ENCODE measurements at places on chromosomes 2 and 18.
A peak's percentile ranks its signal among the peaks of the same experiment; 100 is the strongest.

DNA sequence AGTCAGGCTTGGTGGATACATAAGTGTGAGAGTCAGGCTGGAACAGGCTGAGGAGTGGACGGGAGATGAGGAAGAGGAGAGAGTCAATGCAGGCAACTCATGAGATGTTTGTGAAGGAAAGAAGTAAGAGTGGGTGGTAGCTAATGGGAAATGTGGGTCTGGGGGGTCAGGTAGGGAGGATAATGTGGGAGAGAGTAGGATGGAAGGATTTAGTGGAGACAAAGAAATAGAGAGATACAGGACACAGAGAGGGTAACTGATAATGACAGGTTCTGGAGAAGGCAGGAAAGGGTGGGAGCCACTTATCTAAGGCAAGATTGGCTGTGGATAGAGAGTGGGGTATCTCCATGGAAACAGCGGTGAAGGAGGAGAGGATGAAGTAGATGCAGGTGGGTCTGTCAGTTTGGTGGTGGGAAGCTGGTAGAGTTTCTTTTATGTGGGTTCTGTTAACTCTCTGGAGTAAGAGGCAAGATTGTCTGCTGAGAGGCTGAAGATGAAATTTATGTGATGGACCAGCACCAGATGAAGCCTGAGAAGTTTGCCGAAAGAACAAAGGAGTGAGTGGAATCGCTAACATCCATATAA lies 190.6 kb upstream of the SPRED2 start:
- DNase-seq, result no peak

- no peak for DNase-seq
Observed at GRCh38 chr18:48982266-48982665, 31.5 kb upstream of the SMAD7 start.

GRCh38 chr18:3092727-3093126 lies 79.8 kb upstream of the LPIN2 start:
- DNase-seq, result no peak

- no peak for DNase-seq
Observed at GRCh38 chr2:163121483-163121882, 282.9 kb upstream of the KCNH7 start.

DNA sequence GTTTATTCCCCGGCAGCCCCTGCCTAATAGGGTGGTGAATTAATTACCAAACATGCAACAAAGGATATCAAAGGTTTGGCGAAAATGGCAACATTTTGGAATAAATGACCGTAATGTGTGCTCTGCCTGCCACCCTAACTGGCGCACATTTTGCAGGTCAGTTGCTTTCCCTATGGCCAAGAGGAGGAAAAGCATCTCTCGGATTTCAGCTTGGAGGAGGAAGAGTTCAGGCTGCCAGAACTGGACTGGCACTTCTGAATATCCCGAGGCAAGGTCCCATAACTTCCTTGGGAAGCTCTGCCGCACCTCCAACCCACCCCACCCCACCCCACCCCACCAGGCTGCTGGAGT lies 37.1 kb downstream of the SLC25A52 start:
- DNase-seq, result no peak

DNA sequence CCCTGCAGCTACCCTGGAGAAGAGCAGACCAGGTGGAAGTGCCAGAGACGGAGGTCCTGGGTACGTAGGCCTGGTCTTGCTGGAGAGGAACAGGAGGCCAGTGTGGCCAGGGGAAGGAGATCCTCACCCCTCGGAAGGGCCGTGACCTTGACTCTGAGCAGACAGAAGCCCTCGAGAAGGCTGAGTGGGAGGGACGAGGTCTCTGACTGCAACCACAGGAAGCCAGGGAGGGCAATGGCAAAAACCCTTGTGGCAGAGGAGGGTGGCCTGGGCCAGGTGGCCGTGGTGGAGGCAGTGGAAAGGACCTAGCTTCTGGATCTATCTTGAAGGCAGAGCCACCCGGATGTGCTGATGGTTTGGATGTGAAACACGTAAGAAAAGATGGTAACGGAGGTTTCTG lies 28.1 kb downstream of the THAP4 start:
- no peak for DNase-seq

DNA sequence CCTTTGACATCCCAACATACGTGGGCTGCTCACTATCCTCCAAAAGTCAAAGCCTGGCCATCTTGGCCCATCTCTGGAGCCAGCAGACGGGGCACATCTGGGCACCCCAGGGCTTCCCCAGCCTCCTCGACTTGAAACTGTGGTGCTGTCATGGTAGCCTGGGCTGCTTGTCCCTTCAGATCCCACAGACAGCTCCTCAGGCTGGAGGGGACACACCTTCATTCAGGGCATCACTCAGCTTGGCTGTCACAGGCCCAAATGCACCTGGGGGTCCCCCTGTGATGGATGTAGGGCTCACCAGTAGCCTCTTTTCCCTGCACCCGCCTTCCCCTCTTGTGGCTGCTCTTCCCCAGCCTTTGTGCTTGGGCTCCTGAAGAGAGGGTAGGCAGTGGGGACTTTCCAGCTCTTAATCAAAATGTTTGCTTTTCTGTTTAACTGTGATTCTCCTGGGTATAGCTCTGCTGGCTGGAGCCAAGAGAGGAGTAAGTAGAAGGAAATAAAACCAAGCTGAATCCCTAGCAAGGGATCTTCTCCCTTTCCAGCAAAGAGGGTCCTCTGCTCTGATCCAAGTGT lies 92.3 kb downstream of the GYPC start:
- no peak for DNase-seq

DNA sequence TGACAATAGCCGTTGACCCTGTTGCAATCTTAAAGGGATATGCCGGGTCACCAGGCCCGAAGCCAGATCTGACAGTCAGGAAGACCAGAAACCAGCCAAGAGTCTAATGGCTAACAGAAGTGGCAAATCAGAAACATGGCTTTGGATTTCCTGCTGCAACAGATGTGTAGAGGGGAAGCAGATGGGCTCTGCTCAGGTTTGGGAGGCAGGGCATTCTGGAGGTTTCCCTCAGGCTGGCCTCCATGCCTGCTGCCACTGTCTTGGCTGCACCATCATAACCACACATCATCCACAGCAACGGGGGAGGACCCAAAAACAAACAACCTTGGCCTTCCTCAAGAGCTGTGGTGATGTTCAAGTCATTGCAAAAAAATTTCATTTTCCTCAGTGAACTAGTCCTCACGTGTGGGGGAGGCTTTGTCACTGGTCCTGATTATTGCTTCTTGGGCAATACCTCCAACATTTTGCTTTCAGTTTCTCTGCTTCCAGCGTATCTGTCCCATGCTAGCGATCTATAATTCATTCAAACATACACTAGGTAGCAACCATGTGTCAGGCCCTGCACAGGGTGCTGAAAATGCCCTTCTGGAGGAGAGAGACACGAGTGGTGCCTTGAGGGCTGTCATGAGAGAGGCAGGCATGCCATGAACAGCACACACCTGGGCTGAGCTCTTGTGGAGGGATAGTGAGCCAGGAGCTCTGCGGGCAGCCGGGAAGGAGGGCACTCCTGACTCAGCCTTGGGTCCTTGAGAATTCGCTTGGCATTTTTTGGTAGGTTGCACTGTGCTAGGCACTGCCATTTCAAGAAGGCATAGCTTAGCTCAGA lies 48.2 kb upstream of the LGALSL start:
- no peak for DNase-seq

- DNase-seq, result no peak
Observed at GRCh38 chr18:9130806-9131205, 5.8 kb upstream of the ANKRD12 start.

GRCh38 chr18:34730774-34731173 lies 20.7 kb downstream of the DTNA start:
- no peak for DNase-seq

DNA sequence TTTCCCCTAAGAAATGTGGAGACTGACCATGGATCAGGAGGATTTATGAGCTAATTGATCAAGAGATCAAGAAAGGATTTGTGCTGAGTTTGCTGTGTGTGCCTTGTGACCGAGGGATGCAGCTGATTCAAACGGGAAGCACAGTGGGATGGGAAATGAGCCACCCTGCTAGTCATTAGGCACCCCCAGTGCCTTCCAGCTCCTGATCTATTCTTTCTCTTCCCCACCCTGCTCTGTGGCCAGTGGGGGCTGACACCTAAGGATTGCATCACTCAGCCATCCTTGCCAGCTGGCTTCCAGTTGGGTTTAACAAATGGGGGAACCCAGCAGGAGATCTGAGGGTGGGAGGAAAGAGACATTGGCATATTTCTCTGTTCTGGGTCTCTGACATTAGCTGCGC lies 132.2 kb upstream of the CXCR4 start:
- DNase-seq, result no peak

DNA sequence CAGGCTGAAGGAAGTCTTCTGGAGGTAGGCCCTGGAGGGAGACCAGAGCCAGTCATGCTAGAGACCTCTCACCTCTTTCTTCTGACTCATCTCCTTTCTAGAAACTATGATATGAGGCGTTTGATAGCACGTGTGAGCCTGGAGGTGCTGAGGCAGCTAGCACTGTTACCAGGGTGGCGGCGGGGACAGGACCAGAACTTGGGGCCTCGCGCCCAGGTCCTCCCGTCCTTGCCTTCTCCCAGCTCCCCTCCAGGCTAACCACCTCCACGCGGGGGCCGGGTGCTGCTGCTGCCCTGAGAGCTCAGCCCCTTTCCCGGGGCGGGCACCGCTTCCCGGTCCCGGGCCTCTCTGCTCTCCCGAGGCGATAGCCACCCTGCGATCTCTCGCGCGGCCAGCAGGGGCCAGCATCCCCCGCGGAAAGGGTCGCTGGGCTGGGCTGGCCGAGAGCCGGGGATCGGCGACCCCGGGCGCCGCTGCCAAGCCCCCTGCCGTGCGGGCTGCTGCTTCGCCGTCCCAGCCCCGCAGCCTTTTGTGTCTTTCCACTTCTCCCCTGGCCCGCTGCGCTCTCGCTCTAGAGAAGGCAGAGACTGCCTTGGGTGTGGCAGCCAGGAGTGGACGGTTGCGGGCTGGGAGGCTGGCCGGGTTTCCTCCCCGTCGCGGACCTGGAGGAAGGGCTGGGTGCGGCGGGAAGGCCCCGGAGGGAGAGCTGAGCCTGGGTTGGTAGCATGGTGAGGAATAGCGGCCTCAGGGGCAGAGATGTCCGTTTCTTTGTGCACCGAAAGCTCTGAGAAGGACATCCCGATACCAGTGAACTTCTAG lies 49.1 kb downstream of the TMEM17 start:
- DNase-seq, result peak; percentile 63

GRCh38 chr2:14654835-14655282 lies 22.3 kb downstream of the LRATD1 start:
- DNase-seq, result no peak

GRCh38 chr2:128613876-128614275 lies 295.2 kb upstream of the HS6ST1 start:
- no peak for DNase-seq

DNA sequence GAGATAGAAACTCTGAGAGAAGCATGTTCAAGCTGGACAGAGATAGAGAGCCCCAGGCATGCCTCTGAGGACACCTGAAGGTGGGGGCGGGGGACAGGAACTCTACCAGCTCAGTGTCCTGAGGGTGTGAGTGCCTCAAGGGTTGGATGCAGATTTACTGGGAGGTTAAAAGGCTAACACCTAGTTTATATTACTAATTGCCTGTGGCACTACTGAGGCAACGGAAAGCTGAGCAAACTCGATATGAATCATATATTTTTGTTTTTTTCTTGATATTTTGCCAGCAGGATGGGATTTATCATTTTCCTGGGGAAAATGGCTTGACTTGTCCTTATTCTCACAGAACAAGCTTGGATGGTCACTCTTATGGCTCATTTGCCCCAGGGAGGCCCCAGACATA lies 319.5 kb downstream of the ALK start:
- no peak for DNase-seq

GRCh38 chr2:240459401-240460252 lies 24.2 kb downstream of the GPC1 start:
- DNase-seq, result no peak

DNA sequence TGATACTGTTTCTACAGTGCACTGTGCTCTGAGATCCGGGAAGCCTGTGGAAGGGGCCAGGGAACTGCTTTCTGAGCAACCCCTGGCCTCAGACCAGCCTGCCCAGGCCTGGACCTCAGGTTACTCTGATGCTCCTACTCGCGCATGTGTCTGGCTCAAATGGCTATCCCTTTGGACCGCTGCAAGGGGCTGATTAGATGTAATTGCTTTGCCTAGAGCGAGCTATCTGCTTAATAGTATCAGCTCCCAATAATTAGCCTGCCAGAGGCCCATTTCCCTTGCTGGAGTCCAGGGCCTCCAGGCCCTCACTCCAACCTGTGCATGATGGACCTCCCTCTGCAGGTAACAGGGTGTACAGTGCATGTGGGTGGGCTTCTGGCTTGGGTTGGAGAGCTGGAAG lies 7.2 kb upstream of the KCNK3 start:
- DNase-seq, result no peak

GRCh38 chr2:219871351-219871750 lies 243.9 kb downstream of the SLC4A3 start:
- DNase-seq, result no peak

- no peak for DNase-seq
Observed at GRCh38 chr2:188813857-188814256, 160.3 kb upstream of the COL3A1 start.

DNA sequence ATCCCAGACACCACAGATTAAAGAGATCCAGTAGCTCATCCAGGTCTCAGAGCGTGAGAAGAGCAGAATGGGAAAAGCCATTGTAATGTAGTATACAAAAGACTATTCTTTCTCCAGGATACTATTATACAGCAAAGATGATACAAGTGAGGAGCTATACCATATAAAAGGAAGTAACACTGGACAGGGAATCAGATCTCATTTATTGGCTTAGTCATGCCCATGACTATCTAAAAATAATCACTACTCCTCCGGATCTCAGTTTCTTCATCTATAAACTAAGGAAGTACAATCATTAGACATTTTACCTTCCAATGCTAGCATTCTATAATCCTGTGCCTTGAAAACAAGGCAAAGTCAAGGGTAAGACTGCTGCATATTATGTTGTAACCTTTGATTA lies 19.4 kb downstream of the KRCC1 start:
- DNase-seq, result no peak

- no peak for DNase-seq
Observed at GRCh38 chr2:197137231-197137630, 173.3 kb downstream of the ANKRD44 start.

DNA sequence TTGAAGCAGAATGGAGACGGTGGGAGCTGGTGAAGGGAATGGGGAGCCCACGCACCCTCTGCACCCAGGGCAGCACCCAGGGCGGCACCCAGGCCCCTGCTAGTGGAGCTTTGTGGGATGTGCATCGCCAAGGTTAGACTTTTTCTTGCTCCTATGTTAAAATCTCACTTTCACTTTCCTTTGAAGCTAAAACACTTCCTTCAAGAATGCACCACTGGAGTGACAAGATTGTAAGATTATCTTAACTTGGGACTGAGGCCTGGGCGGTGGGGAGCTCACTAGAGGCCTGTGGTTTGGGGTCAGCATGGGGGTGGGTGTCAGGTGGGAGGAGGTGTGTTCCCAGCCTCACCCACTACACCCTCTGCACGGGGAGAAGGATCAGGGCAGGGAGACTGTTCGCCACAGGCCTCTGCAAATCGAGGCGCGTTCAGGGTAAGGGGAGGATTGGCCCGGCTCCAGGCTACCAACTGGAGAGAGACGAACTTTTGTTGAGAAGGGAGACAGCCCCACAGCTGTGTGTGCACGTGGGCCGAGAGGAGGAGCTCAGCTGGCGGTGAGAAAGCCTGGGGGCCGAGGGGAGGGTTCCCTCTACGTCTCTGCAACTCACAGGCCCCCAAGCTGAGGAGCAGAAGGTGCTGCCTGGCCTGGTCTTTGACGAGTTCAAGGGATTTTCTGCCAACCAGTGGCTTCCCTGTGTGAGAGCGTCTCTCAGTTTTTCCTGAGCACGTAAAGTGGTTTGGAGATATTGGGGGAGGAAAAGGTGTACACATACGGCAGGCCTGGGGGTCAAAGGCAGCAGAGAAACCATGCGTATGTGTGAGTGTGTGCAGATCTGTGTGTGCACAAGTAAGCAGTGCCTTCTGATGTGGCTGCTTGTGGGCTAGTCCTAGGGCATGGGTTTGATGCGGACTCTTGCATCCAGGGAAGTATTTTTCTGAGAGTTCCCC lies 147.7 kb downstream of the KLHL29 start:
- DNase-seq, result peak; percentile 23

- DNase-seq, result no peak
Observed at GRCh38 chr2:183903026-183903425, 695.3 kb upstream of the ZNF804A start.

Data from activated CD4-positive, alpha-beta T cell treated with anti-CD3 and anti-CD28 coated beads, Interleukin-2, amount 50 U/mL, for 1 hour (primary cell).